ENCODE measurements at places on chromosomes 1 and 21.

GRCh38 chr1:75136195-75136815, 2.1 kb downstream of the LHX8 start:
- no peak for DNase-seq

DNA sequence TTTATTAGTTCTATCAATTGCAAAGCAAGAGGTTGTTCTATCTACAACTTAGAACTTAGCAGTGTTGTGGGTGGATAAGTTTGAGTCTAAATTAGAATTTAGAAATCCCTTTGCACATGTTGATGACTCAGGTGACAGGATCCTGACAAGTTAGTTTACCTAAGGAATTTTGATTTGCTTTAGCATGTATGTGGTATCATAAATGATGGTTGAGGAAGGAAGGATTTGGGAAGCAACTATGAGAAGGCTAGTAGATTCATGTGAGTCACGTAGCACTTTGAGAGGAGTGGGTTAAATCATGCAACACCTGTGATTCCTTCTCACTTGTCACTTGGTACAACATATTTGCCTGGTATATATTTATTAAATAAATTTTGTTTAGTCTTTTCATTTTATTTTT, 223.7 kb upstream of the USP25 start:
- no peak for DNase-seq

DNA sequence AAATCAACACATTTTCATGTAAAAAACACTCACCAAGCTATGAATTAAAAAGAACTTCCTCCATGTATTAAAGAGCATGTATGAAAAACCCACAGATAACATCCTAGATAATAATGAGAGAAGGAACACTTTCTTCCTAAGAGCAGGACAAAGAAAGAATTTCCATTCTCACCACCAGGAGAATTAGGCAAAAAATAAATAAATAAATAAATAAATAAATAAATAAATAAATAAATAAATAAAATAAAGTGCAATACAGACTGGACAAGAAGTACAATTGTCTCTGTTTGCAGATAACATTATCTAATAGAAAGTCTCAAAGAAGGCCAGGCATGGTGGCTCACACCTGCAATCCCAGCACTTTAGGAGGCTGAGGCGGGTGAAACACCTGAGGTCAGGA, 218.2 kb downstream of the BRINP3 start:
- no peak for DNase-seq

DNA sequence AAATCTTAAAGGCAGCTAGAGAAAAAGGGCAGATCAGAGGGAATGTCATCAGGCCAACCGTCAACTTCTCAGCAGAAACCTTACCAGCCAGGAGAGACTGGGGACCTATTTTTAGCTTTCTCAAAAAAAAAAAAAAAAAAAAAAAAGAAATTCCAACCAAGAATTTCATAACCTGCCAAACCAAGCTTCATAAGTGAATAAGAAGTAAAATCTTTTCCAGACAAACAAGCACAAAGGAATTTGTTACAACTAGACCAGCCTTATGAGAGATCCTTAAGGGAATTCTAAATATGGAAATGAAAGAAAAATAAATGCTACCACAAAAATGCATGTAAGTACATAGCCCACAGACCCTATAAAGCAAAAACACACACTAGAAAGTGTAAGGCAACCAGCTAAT, 267.7 kb downstream of the AKT3 start:
- DNase-seq = no peak
